ENCODE measurements at places on chromosomes 16 and 17. TPM values are rescaled to one million over a fixed set of nuclear protein-coding genes. Genes with fewer than 3 reads are reported as not detected.

Gene NPIPB9
- 0.56 TPM for total RNA-seq

Gene RGS11
- total RNA-seq = under 0.01 TPM

Gene DLX4
- total RNA-seq = not detected

Gene TVP23C
- total RNA-seq = 12.0 TPM

Gene PRSS33
- not detected for total RNA-seq

Gene TPPP3
- total RNA-seq = 0.54 TPM

Gene TP53TG3
- not detected for total RNA-seq

Gene ARHGDIG
- total RNA-seq = 0.36 TPM

Gene TIMM22
- 12.7 TPM for total RNA-seq

Gene C16orf89
- total RNA-seq = not detected

Gene IRX5
- not detected for total RNA-seq

Gene KRTAP17-1
- total RNA-seq = not detected

Gene TANGO6
- 19.7 TPM for total RNA-seq

Gene KRT33B
- total RNA-seq = 0.18 TPM

Gene TLCD2
- 0.83 TPM for total RNA-seq

Gene PRSS53
- 0.72 TPM for total RNA-seq

Gene C16orf74
- total RNA-seq = 5.0 TPM

Gene COG1
- 14.4 TPM for total RNA-seq

Gene ENPP7
- total RNA-seq = not detected

Data from IMR-90 (cell line).